ENCODE measurements at places on chromosomes 13 and 19.

- DNase-seq, result no peak
Measured at GRCh38 chr13:99323488-99323887, 16.3 kb upstream of the GPR183 start.

DNA sequence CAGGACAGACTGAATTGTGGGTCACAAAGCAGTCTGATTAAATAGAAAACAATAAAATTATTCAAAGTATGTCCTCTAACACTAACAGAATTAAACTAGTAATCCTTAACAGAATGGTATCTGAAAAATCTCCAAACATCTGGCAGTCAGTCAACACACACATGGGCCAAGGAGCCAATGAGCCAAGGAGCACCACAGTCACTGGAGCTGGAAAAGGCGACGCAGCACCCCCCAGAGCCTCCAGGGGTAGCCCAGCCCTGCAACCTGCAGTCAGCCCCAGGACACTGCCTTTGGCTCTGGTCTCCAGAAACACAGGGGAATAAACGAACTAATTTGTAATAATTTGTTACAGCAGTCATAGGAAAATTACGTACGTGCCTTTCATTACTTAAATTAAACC is 12.3 kb downstream of the TUBGCP3 start:
- no peak for DNase-seq

- no peak for DNase-seq
Measured at GRCh38 chr13:98041081-98041820, 87.8 kb downstream of the IPO5 start.

- peak; percentile 97 for DNase-seq
Measured at GRCh38 chr19:3154957-3155736, 19.3 kb downstream of the GNA15 start.

GRCh38 chr13:75932636-75933035 is 296.5 kb downstream of the LMO7 start:
- no peak for DNase-seq

DNA sequence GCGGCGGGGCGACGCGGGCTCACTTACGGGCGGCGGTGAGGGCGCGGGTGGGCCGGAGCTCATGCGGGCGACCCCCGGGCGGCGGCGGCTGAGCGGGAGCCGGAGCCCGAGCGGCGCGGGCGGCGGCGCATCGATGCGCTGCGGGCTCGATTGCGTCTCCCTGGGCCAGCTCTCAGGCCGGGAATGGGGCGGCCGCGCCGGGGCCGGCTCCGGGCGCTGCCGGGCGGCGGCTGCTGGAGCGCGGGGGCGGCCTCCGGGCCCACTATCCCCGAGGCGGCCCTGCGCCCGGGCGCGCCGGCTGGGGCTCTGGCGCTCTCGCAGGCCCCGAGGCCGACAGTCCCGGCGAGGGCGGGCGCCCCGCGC is 1.4 kb upstream of the TSHZ3 start:
- no peak for DNase-seq

DNA sequence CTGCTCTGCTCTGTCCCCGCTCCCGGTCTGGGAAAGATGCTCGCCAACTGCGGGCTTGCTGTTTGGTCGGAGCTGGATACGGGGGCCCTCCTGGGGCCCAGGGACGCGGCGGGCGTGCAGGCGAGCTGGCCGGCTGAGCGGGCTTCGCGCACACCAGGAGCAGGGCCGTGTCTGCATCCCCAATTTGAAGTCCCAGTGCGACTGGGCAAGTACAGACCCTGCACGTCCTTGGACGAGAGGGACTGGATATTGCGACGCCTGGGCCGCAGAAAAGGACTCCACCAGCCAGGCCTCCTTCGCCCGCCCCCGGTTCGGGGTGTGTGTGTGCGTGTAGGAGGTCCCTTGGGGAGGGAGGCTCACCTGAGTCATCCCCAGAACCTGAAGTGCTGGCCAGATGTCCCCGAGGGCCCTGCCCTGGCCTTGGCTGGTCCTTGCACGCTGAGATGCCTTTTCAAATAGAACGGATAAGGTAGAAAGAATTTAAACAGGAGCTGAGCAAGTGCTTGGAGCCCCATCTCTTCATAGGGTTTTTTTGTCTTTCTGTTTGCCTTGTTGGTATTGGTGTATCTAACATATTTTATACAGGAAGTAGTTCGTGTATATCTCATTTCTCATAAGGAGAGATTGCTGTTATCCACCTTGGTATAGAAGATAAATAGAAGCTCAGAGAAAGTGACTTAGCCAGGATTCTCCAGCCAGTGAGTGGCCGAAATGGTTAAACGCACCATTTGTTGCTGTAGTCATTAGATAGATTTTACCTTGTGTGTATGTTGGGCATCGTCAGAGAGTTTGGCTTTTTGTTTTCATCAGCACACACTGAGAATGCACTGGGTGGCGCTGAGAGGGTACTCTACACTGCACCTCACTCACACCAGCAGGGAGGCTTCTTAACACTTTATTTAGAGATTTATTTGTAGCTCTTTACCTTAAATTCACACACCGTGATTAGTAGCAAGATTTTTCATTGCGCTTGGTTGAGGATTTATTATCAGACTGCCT is 1.1 kb downstream of the NAXD start:
- no peak for DNase-seq

- DNase-seq, result no peak
Measured at GRCh38 chr13:27917121-27917947, 2.5 kb upstream of the PDX1 start.

GRCh38 chr19:5364674-5365073 is 24.1 kb upstream of the PTPRS start:
- DNase-seq, result no peak

DNA sequence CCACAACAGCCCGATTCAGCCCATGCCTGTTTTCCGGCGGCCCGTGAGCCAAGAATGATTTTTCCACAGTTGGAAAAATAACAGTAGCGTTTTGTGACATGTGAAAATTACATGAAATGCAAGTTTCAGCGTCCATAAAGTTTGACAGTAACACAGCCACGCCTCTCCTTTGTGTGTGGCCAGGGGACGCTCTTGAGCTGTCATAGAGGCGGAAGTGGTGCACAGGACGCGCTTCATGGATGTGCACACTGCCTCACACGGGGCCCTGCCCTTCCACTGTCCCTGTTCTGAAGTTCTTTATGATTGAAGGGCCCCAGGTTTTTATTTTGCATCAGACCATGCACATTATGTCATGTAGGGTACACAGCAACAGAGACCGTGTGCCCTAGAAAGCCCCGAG is 12.4 kb upstream of the ELAVL1 start:
- no peak for DNase-seq

GRCh38 chr13:25581351-25581750 is 209.6 kb downstream of the ATP8A2 start:
- no peak for DNase-seq

GRCh38 chr19:48813123-48813913 is 2.5 kb upstream of the BCAT2 start:
- no peak for DNase-seq

DNA sequence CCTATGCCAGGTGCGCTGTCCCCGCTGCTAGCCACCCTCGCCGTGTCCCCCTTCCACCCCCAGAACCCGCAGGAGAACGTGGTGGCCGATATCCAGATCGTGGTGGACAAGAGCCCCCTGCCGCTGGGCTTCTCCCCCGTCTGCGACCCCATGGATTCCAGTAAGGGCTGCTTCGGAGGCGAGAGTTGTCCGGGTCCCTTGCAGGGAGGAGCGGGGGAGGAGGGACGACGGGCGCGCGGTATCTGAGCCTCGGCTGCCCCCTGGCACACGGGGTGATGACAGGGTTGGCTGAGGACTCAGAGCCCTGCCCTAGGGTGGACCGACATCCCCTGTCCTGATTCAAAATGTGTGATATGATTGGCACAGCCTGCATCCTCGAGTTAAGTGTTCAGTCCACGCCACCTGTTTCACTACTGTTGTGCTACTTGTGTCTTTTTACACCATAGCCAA is 653 bp downstream of the MVB12A start:
- no peak for DNase-seq

- DNase-seq, result no peak
Measured at GRCh38 chr19:31110336-31110735, 238.9 kb downstream of the TSHZ3 start.

DNA sequence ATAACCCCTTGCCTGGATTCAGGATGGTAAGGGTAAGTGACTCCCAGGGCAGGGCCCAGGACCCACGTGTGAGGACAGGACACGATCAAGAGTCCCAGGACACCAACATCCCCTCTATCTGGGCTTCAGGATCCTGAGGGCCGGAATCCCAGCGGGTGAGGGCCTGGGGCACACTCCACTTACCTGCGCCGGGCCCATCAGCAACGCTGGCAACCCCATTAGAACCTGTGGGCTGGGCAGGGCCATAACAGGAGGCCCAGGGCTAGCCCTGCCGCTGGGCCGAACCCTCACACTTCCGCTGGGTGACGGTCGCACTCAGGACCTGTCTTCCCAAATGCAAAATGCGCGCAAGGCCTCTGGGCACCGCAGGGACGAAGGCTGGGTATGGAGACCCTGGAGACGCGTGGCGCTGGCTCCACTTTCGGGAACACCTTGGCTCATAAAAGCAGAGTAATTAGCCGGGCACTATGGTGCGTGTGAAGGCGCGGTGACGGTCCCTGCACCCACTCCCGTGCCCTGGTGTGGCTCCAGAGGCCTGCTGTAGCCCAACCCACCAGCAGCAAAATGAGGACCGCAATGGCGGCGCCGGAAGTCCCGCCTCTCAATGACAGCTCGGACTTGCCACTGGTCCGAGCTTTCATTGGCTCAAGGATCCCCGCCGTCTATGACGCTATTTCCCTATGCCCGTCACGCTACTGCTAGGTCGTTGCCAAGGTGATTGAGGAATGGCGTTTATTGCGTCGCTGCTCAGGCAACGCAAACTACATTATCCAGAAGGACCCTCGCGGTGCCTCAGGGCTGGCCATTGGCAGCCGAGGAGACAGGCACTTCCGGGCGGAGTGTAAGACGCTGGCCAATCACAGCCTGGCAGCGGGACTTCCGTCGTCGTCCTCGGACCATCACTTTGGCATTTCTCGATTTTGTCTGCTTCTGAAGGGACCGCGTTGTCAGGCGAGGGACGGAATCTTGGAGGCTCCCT is at the start of gene ZNF132:
Gene ZNF132, minus strand, starts transcription at position 578 of the 979 bp plus-strand sequence. Its CDS starts 332 bp downstream, at position 246.
- peak; percentile 98 for DNase-seq

DNA sequence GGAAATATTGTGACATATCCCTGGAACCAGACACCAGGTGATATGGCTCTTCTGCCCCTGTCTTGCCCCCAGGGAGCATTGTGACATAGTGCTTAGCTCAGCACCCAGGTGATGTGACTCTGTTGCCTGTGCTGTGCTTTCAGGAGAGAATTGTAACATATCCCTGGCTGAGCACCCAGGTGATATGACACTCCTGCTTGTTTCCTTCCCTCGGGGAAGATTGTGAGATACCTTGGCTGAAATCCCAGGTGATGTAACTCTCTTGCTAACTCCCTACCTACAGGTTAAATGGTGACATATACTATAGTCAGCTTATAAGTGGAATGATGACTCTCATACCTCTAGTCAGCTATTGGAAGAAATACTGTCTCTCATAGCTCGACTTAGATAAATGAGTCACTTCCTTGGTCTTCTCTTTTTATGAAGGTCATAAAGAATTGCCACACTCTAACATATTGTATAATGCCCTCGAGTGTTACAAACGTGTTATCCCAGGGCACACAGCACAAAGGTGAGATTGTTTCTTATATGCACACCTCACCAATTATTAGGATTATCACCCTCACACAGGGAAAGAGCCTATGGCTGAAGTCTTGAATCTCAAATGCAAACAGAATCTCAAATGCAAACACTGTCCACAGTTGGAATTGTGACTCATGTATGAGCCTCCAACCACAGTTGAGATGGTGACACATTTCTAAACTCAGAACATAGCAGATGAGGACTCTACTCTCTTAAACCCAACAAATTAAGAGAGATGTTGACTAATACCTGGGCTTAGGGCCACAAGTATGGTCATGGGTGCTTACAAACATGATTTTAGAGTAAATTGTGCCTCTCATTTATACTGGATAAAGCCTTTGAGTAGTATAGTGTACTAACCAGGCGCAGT is 32.7 kb upstream of the ZNF254 start:
- peak; percentile 57 for DNase-seq

DNA sequence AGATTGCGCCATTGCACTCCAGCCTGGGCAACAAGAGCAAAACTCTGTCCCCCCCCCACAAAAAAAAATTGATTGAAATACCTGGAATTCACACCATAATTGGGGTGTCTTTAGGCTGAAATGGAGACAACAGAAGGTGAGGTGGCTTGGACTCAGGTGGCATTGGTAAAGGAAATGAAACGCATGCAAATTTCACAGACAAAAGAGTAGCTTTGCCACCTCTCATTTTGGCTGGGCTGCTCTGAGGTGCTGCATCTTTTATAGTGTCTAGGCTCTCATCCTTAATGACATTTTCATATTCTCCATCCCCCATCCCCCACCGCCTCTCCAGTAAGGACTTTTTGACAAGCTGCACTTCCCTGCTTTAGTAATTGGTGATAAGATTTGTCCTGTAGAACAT is 6.9 kb downstream of the UBE2L5 start:
- no peak for DNase-seq

- DNase-seq, result no peak
Measured at GRCh38 chr13:75635101-75635827, 866 bp upstream of the LMO7 start.

DNA sequence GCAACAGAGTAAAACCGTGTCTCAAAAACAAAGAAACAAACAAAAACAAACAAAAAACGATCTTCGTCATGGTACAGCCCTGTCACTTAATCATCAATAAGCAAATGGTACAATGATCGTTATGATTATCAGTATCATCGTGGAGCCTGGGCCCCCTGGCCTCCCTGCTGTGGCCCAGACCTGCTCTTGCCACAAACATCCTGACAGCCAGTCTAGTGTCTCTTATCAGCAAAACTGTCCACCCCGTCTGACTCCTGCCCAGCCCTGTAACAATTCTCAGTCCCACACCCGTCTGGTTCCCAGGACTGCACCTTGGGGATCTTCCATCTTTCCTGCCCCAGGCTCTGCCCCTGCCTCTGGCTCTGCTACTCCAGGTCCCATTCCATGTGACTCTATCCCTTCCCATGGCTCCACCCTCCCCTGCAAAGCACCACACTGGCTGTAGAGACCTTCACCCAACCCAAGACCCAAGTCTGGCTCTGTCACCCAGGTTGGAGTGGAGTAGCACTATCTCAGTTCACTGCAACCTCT is 5.7 kb downstream of the ZNF653 start:
- no peak for DNase-seq

DNA sequence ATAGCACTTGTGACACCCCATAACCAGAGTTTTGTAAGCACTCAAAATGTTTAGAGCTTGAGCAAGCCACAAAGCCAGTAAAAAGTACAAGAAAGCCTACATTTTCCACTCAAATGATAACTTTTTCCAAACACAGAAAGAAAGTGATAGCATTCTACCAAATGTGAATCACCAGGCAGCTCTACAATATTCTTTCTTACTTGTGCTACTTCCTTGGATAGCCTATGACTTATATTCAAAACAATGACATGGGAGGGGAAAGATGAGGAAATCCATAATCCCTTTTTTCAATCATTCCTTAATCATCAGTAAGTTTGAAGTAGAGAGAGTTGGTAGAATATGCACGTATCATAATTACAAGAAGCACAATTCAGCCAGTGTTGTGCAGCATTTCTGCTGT is 650.8 kb upstream of the PCDH9 start:
- DNase-seq, result no peak

GRCh38 chr13:108827646-108828045 is 198.2 kb downstream of the MYO16 start:
- DNase-seq, result no peak

- DNase-seq, result no peak
Measured at GRCh38 chr13:37094099-37094498, 11.4 kb downstream of the CSNK1A1L start.
